ENCODE measurements at places on chromosomes 11 and 22.

DNA sequence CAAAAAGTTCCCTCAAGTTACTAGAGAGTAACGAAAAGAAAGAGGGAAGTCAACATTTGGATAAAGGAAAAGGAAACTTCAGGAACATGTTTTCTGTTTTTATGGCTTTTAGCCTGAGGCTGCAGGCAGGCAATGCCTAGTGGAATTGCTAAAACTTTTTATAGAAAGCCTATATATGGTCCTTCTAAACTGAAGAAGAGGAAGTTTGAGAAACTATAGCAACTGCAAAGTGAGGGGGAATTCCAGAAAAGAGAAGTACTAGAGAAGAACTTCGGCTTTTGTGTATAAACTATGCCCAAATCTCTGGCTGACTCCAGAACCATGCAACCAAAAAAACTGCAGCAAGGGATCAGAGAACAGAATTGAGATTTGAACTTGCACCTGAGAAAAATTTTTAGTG lies 74.3 kb upstream of the ARHGAP42 start:
- no peak for DNase-seq

DNA sequence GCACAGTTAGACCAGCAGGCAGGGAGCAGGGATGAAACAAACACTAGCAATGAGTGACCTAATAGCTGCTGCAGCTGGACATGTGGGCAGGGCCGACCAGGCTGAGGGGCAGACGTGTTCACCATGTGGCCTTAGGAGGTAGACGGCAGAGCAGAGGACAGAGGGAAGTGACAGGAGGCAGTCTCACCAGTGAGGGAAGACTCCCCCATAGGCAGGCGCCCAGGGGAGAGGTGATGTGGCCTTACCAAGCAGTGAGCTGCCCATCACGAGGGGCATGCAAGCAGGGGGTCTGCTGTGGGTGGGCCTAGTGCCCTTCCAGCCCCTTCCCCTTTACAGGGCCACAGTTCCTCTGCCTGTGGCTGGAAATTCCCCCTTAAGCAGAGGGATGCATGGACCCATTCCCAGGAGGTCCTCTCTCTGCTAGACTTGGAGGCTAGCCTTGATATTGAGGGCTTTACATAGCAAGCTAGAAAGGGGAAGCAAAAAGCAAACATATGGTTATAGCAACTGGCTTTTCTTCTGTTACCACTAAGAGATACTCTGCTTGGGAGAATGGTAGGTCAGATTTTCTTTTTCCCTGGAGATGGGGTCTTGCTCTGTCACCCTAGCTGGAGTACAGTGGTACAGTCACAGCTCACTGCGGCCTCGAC lies 67.6 kb downstream of the MPPED1 start:
- DNase-seq, result no peak

DNA sequence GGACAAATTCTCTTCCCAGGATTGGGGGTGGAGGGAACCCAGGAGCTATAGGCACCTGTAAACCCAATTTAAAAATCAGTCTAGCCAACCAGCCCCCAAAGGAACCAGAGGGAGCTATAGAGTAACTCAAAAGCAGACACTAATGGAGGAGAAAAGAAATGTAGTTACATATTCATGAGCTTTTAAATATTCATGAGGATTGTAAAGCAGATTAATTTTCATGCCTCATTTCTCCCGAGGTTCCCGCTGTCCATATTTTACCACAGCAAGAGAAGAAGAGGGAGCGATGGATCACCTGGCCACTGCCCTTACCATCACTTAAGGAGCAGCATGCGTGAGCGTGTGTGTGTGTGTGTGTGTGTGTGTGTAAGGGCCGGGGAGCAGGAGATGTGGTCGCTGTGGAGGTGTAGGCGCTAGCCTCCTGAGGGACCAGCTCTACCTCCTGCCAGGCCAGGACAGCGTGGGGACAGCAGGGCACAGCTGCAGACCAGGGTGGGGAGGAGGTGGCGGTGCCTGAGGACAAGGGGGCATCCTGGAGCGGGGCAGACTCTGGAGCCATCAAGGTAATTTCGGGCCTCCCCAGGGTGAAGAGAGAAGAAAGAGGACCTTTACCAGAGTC lies 100.7 kb upstream of the THY1 start:
- DNase-seq, result no peak

DNA sequence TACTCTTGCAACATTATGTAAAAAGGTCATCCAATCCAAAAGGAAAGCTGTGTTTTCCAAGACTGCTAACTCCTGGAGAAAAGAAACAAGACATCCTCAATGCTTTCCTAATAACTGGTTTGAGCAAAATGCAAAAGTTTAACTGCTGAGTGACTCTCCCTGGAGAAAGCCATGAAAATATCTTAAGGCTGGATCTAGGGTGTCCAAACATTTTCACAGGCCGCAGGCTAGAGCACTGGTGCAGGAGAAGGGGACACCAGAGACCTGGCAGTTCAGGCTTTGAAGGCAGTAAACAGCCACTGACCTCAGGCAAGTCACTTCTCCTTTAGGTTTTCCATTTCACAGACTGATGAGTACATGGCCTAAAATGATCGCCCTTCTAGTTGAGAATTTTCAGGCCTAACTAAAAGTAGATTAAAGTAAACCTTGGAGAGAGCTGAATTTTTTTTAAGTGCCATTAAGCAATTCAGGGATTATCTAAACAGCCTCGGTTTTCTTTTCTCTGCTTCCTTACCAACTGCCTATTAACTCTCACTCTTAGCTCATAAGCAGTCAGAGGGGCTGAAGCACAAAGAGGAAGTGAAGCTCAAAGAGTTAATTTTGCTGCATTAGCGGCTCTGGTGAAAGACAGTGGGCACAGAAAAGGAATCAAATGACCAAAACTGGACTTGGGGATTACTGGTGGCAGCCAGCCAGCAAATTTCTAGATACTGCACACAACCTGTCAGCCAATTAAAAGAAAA lies 2.3 kb downstream of the CHKA start:
- DNase-seq, result no peak

- no peak for DNase-seq
Measured at GRCh38 chr11:130580372-130580771, 131.9 kb downstream of the ADAMTS15 start.

- DNase-seq, result no peak
Measured at GRCh38 chr11:58628446-58628845, 6.0 kb downstream of the CNTF start.

- no peak for DNase-seq
Measured at GRCh38 chr22:50304528-50305392, 2.7 kb downstream of the PLXNB2 start.

DNA sequence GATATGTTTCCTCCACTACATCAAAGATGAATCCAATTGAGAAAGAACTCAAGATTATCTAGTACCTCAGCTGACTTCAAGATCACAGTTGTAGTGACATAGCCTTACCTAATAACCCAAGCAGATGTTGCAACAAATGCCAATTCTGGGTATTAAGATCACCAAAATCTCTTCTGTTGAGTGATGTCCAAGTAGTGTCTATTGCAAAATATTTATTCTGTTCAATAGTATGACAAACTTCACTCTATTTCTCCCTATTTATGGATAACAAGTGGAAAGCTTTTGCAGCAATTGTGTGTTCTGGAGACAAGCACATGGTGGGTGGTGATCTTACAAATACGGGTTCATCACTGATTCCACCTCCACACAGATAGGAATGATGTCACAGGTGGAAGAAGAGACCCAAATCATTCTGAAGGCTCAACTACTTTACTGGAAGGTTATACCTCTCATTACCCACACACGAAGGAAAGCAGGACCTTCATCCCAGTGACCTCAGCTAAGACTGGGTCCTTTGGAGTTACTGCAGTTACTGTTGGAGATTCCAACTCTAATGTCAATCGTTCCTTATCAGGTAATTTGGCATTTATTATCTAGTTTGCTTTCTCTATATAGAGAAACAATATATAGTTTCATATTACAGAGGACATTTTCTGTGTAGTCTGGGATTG lies 72.0 kb downstream of the CD44 start:
- DNase-seq, result no peak
